ENCODE measurements at places on chromosomes 6 and 20.

DNA sequence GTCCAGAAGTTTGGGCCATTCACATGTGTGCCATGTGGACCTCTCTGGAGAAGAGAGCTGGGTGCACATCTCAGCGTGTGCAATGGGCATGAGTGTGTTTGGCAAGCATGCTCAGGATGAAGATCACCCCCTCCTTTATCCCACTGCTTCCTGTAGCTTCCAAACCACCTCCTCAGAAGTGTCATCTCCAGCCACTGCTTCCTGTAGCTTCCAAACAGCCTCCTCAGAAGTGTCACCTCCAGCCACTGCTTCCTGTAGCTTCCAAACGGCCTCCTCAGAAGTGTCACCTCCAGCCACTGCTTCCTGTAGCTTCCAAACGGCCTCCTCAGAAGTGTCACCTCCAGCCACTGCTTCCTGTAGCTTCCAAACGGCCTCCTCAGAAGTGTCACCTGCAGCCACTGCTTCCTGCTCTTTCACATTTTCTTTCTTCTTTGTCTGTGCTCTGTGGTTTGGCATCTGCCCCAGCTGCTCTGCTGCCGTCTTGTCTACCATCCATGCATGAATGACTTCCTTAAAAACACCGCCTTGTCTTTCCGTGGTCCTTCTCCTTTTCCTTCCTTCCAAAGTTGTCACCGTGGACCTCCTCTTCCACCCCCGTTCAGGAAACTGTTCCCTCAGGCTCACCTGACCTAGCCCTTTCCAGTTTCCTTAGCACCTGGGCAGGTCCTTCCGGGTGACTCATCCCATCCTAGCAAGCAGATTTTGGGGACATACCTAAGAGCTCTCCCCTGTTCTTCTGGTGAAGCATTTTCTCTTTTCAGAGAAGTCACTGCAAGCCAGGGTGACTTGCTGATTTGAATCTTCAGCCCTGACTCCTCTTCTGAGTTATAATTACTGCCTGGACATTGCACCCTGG lies 43.5 kb upstream of the TIAM2 start:
- no peaks in the 10 kb centered on the region for H3K27me3 ChIP-seq
- no peak for DNase-seq
- no peak overlapping the region for H3K27ac ChIP-seq
- H3K36me3 ChIP-seq, result peaks cover 16% of the 10 kb centered on the region
- H3K4me1 ChIP-seq, result no peaks in the 10 kb centered on the region

DNA sequence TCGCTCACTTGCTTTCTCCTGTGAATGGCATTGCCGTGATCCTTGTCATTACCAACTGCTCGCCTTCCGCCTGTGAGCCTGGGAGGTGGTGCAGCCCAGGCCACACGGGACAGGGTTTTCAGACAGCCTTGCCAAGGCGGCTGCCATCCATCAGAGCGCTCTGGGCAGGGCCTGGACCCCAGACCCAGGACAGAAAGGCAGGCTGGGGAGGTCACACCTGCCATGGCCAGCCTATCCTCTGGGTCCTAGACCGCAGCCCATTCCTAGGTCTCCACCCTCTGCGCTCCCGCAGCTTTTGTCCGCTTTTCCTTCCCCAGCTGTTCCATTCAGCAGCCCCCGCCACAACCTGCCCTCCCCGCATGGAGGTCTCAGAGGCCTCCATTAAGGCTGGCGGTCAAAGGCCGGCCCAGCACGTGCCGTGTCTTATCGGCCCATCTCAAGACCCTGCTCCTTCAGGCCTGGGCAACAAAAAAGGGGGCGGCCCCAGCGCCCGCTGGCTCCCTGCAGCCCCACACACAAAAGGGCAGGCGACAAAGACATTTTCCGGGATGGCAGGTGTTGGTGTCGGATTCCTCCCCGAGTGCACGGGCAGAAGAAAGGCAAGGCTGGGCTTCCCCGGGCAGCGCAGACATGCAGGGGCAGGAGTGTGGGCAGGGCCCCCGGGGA lies 28.1 kb downstream of the INSM1 start:
- peaks cover 52% of the 10 kb centered on the region for H3K36me3 ChIP-seq
- H3K27ac ChIP-seq, result no peak overlapping the region
- H3K4me1 ChIP-seq, result no peaks in the 10 kb centered on the region
- no peak for DNase-seq

DNA sequence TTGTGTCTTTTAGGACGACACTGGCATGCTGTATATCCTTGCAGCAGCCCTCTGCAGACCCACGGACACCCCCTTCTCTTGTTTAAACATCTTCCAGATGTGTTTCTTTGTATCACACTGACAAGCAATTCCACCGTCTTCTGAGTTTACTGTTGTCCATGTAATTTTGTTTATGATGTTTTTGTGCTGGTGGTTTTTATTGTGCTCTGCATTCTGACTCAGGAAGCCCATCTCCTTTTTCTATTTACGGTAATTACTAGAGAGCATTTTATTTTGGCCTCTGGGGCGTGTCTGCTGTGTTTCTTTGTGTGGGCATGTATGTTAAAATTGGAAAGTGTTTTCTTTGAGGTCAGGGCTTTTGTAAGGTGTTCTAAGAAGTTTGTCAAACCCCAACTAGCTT lies 111.9 kb downstream of the JARID2 start:
- no peak overlapping the region for H3K4me3 ChIP-seq
- H3K4me1 ChIP-seq, result peaks cover 70% of the 10 kb centered on the region

DNA sequence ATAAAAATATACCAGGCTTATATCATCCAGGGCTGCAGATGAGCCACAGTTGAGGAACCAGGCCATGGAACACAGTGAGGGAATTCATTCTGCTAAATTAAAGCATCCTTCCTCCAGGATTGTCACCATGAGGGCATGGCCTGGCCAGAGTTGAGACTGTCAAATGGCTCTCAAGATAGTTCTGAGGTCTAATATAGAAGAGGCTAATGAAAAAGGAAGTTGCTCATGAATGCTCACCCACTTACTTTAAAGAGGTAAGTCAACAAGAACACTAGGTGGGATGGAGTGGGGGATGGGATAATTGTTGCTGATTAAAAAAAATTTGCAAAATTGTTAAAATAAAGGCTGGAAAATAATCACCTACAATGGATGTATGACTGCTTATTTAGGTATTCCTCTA lies 72.0 kb upstream of the GCM1 start:
- H3K4me1 ChIP-seq, result no peaks in the 10 kb centered on the region
- DNase-seq, result no peak
- no peak overlapping the region for H3K27ac ChIP-seq
- no peak overlapping the region for H3K4me3 ChIP-seq
- no peaks in the 10 kb centered on the region for H3K27me3 ChIP-seq

Data from left ventricle myocardium inferior (tissue), 1 donor.